A549 (cell line): ENCODE measurements at places on chromosomes 11 and 22. TPM values are rescaled to one million over a fixed set of nuclear protein-coding genes. Genes with fewer than 3 reads are reported as not detected.

GRCh38 chr11:65172600-65172999 is 2.6 kb downstream of the SPDYC start:
- DNase-seq: no peak

DNA sequence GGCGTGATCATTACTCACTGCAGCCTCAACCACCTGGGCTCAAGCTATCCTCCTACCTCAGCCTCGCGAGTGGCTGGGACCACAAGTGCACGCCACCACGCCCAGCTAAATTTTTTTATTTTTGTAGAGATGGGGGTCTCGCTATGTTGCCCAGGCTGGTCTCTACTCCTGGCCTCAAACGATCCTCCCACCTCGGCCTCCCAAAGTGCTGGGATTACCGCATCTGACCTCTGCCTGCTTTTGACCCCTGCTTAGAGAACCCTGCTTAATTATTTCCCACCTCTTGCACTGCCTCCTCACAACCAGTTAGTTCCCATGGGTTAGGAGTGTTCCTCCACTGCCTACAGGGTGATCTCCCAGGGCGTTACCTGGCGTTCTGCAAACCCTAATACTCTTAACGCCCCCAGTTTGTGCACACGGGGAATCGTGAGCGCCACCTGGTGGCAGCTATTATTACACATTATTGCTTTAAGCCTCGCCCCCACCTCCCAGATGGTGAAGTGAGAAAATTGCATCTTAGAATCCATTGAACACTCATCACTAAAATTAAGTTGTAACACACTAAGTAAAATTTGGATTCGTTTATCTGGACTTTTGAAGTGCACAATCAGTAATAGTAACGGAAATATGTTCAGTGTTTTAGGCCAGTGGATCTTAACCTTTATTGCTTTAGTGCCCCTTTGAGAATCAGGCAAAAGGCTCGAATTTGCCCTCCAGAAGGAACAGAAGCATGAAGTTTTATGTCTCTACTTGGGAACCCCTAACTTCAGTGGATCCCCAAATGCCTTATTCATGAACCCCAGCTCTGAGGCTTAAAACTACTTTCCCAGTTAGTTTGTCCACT is 61.4 kb upstream of the ASPHD2 start:
- DNase-seq: peak; percentile 10

Gene OR51E1
- not detected in 3 replicates for polyA plus RNA-seq

- DNase-seq: no peak
Observed at GRCh38 chr22:39621826-39622225, 51.3 kb downstream of the CACNA1I start.

- no peak for DNase-seq
Observed at GRCh38 chr11:68838572-68838964, 3.1 kb downstream of the CPT1A start.

DNA sequence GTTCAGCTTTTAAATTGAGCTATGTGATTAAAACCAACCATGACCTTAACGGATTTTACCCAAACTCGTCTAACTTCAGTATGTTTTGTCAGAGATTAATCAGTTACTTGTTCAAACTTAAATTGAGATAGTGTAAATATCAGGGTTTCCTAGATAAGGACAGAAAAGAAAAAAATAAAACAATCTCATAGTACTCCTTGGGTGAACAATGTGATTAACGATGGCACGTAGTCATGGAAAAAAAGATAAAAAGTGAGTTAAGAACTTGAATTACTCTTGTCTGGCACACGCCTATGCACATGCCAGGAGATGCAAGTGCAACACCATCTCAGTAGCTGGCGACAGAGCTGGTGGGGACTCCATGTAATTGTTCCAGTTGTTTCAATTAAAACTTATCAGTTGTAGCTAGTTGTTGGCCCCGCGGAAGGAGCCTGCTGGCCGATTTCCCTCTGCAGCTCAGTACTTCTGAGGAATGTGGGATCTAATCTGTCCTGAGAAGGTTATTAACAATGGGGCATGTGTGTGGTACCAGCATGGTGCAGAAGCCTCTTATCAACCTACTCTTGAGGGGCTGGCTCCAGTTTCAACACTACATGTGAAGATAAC is 3.0 kb downstream of the RASSF10 start:
- no peak for DNase-seq

DNA sequence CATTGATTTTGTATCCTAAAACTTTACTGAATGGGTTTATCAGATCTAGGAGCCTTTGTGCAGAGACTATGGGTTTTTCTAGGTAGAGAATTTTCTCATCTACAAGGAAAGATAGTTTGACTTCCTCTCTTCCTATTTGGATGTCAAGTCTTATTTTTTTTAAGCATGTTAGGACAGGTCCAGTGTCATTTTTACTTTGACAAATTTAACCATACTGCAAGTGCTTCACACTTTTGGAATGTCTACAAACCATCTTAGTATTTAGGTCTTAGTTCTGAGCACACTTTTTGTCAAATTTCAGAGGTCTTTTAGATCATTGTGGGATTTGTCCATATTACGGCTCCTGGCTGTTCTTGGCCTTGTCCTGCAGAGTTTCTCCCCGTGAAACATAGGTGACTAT is 715.2 kb upstream of the RAG2 start:
- DNase-seq: no peak
